ENCODE measurements at places on chromosomes 3 and 15. TPM values are rescaled to one million over a fixed set of nuclear protein-coding genes. Genes with fewer than 3 reads are reported as not detected.
A peak's percentile ranks its signal among the peaks of the same experiment; 100 is the strongest.

MESP2 gene
- total RNA-seq: not detected

DNA sequence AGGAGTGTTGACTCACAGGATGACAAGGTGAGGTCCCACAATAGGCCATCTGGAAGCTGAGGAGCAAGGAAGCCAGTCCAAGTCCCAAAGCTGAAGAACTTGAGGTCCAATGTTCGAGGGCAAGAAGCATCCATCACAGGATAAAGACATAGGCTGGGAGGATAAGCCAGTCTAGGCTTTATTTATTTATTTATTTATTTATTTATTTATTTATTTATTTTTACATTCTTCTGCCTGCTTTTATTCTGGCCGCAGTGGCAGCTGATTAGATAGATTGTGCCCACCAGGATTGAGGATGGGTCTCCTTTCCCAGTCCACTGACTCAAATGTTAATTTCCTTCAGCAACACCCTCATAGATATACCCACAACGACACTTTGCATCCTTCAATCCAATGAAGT lies 472.2 kb upstream of the DPPA4 start:
- DNase-seq: no peak

DNA sequence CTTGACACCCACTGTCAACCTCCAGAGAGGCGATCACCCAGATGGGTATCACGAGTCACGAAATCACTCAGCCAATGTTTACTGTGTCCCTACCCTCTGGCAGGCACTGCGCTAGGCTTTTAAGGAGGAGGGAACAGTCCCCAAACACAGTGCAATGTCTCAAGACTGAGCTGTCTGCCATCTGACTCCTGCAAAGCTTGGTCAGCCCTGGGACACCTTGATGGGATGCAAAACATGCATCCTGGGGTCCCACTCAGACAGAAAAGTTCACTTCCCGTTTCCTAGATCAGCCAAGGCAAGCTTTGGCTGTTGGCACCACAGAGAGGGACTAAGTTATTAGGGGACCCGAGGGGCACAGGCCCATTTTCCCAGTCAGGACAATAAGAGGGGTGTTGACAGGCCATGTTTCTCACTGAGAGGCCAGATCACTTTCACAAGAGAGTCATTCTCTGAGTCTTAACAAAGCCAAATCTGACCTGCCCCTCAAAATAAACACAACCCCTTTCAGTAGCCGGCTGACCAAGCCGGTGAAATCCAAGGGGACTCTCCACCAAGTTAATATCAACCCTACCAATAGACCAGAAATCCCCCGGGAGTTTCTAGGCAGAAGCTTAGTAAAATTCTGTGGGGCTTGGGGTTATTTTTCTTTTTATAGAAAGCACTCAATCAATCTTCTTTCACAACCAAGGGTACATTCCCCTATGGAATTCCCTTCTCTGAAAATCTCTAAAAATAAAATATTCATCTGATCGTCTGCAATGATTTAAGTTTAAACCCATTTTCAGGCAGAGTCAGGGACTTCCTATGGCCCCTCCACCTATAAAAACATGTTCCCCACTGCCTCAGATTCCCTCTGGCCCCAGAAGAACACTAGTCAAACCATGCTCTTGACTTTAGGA lies 3.5 kb downstream of the RFTN1 start:
- no peak for DNase-seq

DNA sequence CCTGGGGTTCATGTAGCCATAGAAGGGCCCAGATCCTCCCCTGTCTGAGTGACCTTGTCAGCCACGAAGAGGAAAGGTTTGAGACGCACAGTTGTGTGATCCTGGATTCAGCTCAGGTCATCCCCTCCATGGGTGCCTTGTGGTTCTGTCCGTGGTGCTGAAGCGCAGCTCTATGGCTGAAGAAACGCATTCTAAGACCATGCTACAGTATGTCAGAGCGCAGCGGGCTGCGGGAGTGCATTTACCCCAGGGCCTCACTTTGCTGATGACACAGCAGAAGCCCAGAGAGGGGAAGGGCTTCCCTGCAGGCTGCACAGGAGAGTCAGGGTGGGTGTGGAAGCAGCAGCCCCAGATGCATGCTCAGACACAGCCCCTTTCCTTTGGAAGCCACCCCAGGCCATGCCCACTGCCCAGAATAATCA lies 68.8 kb upstream of the IQSEC1 start:
- DNase-seq: peak; percentile 37

CDHR4 gene
- 9.6 TPM for total RNA-seq

GRCh38 chr3:63328365-63328764 lies 50.3 kb downstream of the SYNPR start:
- no peak for DNase-seq

DNA sequence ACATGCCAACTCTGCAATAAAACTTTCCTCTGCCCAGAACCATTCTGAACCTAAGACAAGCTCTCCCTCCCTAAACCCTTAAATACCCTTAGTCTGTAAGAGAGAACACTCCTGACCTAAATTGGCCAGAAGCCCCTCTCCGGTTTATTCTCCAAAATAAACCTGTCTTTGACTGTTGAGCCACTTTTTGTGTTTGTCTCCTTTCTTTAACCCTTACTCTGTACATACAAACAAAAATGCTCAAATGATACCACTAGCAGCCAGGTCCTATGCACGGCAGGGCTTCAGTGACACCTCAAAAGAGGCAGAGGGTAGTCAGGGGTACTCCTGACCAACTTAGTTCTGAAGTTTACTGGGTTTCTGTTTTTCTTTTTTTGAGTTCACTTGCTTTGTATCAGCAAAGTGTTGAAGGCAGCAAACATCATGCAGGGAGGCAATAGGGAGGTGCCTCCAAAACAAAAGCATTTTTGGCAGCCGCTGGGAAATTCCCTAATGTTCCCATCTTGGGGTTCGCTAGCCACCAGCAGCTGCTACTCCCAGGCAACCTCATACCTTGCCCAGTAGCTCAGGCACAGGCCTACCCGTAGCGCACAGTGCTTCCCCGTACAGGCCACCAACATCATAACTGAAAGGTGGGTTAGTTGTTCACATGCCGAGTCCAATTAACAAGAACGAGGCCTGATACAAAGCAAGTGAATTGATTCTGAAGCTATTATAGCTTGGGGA lies 62.9 kb upstream of the GCNT3 start:
- DNase-seq: no peak

- peak; percentile 44 for DNase-seq
These were observed 4.1 kb downstream of the CISH start for GRCh38 chr3:50607271-50608091.

- DNase-seq: no peak
These were observed 348.1 kb downstream of the LSAMP start for GRCh38 chr3:116097226-116097625.

DNA sequence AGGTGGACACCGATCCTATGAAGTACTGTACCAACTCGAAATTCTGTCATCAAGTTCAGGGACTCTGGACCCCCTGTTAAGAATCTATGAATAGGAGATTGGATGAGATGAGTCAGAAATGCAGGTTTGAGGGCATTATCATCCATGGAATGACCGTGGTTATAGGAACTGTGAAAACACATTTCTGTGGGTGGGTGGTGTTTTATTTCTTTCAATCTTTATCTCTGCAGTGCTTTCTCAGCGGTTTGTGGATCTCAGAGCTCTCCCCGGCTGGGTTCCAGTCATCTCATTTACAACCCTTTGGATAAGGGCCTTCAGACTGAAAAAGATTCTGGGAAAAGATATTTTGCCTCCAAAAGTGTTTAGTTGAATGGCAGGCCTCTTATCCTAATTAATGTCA lies 5.4 kb upstream of the ABHD17C start:
- no peak for DNase-seq

- no peak for DNase-seq
These were observed 31.1 kb upstream of the NEO1 start for GRCh38 chr15:73021139-73021621.

DNA sequence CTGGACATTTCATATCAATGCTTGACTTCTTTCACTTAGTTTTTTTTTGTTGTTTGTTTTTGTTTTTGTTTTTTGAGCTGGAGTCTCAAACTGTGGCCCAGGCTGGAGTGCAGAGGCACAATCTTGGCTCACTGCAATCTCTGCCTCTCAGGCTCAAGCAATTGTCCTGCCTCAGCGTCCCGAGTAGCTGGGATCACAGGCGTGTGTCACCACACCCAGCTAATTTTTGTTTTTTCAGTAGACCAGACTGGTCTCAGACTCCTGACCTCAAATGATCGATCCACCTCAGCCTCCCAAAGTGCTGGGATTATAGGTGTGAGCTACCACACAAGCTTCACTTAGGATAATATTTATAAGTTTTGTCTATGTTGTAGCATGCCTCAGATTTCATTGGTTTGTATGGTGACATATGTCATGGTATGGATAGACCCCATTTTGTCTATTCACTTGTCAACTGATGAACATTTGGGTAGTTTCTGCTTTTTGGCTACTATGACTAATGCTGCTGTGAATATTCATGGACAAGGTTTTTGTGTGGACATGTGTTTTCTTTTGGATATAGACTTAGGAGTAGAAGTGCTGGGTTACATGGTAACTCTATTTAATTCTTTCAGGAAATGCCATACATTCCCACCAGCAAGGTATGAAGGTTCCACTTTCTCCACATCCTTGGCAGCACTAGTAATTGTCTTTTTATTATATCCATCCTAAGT lies 6.8 kb upstream of the PRR23E start:
- no peak for DNase-seq

CYP19A1 gene
- 0.95 TPM for total RNA-seq

GRCh38 chr3:124469555-124469954 lies 260.7 kb upstream of the UMPS start:
- DNase-seq: no peak

GRCh38 chr15:89971592-89971997 lies 29.5 kb upstream of the ZNF710 start:
- DNase-seq: peak; percentile 73

CCDC39 gene
- total RNA-seq: 2.2 TPM

DNA sequence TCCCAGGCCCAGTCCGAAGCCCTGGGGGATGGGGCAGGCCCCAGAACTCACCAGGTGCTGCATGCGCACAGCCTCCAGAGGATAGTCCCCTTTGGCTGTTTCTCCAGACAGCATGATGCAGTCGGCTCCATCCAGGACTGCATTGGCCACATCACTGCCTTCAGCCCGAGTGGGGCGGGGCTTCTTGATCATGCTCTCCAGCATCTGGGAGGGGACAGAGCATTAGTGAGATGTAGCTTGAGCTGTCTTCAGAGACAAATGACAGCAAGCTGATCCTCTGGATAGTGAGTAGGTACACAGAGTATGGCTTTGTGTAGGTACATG lies 9.1 kb upstream of the GRAMD2A start:
- DNase-seq: no peak

DNA sequence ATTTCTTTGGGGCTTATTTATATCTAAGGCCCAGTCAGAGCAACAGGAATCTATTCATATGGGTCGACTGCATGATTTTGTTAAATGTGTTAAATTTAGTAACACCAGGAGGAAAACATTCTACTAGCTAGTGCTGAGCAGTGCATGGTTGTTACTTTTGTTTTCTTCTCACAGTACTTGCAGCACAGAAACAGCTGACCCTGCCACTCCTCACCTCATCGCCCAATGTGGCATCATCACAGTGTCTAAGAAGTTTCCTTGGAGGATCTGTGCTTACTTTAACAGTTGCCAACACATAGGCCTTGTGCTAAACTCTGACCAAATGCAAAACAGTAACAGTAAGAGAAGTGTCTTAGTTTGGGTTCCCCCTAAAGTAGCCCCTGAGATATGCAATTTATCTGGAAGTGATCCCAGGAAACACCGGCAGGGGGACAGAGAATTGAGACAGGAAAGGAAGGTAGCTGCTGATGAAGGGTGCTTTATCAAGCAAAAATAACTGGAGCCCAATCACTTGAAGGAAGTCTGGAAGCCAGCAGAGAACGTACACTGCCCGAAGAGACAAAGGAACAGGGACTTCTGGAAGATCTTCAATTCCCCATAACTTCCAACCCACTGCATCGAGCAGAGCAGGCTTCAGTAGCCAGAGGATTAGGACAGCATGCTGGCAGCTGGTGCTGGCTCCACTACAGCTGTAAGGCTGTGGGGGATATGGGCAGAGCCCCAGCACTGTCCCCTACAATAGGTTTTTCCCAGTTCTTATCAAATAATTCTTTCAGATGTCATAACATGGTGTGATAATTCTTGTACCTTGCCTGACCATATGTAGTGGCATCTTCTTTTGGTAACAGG lies 36.0 kb upstream of the ULK4 start:
- no peak for DNase-seq

DNA sequence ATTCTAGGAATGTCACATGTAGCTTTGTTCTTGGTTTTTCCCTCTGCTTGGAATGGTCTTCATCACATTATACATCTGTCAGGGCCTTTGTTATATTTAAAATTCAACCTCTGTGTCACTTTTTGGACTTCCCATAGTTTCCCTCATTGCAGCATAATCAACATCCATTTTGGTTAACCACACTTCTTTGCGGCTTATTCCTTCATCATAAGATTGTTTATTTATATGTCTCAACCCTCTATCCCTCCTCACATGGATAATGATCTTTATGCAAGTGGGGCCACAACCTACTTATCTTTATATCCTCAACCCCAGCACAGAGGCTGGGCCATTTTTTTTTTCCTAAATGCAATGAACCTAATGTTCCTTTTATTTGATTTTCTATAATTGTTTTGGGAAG lies 260.0 kb upstream of the THBS1 start:
- DNase-seq: no peak

- DNase-seq: no peak
These were observed 19.7 kb downstream of the GABRA5 start for GRCh38 chr15:26886566-26886965.

DNA sequence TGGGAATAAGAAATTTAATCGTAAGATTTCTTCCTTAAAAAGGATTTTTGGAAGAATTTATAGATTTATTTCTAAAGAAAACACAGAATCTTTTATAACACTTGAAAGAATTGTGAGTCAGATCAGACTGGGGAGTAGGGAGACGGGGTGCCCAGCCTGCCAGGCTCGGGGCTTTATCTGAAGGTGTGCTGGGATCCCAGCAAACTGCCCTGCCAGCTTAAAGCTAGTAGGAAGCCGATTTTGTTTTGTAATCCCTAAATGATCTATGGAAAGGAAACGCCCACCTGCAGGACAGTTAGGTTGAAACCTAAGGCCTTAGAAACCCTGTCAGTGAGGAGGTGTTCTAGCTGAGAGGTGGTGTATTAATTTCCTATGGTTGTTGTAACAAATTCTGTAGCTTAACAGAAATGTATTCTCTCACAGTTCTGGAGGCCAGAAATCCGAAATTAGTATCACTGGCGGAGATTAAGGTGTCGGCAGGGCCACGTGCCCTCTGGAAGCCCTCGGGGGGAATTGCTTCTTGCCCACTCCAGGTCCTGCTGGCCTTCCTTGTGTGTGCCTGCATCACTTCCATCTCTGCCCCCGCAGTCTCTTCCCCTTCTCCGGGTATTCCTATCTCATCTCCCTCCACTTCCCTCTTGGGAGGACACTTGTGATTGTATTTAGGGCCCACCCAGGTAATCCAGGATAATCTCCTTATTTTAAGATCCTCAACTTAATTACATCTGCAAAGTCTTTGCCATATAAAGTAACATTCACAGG lies 19.3 kb upstream of the RAB6B start:
- DNase-seq: no peak

GRCh38 chr3:53592862-53593261 lies 98.5 kb downstream of the CACNA1D start:
- DNase-seq: no peak

Data from lower lobe of right lung (tissue), 2 donors.